GM12892 (cell line): ENCODE measurements at places on chromosomes 7 and 10.

DNA sequence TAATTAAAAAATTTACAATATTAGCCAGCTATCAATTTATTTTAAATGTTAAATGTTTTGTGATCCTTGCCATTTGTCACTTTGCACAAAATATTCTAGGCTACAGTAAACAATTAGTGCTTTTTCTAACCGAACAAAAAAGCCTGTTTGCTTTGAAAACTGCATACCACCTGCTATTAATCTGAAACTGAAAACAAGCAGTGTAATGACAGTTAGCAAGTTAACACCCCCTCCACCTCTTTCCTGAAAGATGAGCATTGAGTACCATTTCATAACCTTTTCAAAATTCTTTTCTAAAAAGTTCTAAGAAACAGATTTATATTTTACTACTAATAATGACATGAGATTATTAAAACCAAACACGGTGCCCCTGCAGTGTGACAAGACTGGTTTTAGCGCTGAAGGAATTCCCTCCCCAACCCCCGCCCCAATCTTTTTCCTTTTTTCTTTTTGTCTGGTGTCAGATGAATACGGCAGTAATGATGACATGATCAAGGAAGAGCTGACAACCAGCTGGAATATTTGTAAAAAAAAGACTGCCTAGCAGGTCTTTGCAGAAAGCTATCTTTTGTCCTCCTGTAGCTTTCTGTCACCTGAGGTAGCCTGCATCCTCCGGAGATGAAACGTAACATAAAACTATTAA lies 175.6 kb downstream of the CHCHD3 start:
- DNase-seq: no peak

DNA sequence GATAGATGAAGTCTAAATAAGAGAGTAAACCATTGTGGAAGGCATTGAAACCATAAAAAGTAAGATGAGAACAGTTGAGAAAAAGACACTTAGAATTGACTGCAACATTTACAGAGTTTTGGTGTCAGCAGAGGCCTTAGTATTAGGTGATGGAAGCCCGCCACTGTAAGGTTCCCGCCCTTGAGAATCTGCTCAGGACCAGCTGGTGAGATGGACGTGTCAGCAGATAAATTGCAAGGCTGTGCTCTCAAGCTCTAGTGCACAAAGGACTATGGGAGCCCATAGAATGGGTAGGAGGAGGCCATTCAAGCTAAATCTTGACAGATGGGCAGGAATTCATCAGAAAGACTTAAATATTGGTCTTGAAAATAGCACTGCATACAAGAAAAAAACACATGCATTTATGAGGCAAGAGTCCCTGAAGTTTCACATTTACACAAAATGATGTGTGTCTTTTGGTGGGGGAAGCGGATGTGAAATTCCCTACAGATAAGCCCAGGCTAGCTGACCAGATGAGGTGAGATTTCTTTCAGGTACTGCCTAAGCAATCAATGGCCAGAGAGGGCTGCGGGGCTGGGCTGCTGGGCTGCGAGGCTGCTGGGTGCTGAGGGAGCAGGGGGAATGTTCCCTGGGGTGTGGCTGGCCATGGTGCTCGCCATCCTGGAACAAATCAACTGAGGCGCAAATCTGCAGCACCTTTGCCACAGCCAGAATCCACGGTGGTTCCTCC lies 42.5 kb downstream of the SYPL1 start:
- DNase-seq: no peak

DNA sequence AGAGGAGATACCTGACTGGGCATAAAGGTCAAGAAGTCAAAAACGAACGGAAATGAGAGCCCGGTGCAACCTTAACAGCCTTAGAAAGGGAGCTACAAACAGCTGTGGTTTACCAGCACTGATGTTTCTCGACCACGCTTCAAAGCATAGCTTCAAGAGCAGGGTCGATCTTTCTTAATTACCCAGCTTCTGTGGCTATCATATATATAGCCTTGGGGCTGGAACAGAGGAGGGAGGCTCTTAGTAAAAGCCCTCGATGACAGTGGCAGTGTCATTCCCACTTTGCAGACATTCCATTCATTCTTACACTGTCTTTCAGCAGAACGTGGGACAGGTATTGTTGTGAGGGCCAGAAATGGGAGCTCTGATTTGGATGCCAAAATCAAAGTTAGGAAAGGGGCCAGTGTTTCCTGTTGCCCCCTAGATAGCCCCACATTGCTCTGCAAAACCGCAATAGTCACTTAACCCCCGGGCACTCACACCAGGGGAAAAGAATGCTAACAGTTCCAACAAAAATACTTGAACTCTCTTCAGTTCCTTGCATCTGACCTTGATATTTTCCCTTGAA lies 141.5 kb downstream of the MTPAP start:
- no peak for DNase-seq

DNA sequence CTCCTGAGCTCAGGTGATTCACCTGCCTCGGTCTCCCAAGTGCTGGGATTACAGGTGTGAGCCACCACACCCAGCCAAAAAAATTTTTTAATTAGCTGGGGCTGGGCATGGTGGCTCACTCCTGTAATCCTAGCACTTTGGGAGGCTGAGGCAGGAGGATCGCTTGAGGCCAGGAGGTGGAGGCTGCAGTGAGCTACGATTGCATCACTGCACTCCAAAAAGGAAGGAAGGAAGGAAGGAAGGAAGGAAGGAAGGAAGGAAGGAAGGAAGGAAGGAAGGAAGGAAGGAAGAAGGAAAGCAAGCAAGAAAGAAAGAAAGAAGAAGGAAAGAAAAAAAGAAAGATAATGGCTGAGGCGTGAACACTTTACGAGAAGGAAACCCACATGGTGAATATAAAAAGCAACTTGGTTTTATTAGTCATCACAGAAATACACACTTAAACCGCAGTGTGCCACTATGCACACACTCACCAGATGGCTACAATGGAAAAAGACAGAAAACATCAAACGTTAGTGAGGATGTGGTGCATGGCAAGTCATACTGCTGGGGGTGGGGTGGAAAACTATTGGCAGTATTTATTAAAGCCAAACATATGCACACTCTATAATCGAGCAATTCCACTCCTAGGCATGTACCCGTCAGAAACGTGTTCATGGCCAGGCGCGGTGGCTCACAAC lies 4.4 kb upstream of the CCL26 start:
- DNase-seq: no peak

DNA sequence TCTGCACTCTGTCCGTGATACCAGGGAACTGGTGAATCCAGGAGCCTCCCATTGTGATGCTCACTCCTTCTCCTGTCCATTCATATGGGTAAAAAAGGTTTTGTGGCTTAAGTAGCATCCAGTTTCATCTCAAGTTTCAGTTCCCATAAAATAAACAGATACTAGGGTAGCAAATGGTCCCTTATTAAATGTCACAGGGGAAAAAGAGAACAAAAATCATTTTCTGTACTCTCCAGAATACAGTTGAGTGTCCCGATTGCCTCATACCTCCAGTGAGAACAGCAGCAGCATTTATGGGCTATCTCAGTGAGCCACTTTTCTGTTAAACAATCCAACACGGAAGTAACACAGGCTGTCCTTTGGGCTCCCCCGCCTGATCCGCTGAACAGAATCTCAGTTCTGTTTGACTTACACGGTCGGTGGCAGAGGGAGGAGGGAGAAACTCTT lies 179.6 kb downstream of the CELF2 start:
- no peak for DNase-seq

DNA sequence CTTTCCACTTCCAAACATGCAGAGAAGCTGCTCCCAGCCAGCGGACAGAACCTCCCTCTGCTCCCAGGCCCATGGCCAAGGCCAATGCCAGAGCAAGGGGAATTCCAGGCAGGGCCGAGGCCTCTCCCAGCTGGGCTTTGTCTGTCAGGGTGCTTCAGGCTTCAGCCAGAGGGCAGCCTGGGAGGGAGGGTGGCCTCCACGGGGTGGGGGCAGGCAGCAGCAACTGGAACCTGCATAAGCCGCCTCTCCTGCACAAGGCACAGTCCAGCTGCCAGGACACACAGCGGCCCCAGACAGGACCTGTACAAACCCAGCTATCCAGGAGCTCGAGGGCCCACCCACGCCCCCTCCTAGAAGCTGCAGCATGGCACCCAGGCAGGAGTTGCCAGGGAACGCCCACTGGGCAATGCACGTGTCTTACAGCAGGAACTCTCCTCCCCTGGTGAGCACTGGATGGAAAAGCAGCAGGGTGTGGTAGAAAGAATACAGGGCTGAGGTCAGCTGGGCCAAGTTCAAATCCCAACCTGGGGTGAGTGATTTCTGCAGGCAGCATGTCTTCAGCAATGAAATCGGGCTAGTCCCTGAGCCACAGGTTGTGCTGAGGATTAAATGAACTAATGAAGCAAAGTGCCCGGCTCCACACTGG lies 7.6 kb downstream of the FAM53B start:
- no peak for DNase-seq

DNA sequence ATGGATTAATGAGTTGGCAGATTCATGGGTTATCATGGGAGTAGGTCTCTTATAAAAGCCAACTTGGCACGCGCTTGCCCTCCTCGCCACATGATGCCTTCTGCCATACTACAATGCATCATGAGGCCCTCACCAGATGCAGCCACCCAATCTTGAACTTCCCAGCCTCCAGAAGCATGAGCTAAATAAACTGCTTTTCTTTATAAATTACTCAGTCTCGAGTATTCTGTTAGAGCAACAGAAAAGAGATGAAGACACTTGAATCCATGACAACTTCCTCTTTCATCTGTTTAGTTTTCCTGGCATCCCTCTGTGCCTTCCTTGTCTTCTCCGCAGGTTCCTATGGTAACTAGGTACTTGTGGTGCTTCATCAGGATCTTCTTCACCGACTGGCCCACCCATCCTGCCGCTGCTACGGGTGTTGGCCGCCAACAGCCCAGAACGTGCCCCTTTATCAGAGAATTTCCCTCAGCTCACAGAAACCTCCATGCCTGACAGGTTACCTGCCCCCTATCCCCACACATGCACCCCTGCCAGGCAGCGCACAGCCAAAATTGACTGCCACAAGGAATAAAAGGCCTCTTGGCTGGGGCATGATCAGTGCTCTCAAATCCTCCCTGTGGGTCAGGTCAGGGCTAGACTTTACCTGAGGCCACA lies 28.0 kb upstream of the PPIF start:
- DNase-seq: no peak

DNA sequence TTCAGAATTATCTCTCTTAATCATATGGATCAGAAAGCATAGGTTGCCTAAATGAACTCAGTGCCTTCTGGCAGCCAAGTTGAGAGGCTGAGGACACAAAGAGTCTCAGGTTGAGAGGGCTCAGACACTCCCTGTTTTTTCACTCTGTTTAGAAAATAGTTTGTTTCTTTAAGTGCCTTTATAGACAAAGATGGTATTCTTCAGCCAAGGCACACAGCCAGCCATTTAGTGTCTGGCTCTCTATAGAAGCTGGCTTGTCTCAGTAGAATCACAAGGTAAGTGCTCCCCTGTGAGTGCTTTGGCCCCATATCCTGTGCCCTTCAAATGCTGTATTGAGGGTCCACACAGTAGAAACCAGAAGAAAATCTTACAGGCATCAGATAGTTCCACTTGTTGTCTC lies 3.6 kb downstream of the GPR158 start:
- no peak for DNase-seq

GRCh38 chr7:108120196-108120595 lies 10.0 kb downstream of the LAMB4 start:
- DNase-seq: no peak

DNA sequence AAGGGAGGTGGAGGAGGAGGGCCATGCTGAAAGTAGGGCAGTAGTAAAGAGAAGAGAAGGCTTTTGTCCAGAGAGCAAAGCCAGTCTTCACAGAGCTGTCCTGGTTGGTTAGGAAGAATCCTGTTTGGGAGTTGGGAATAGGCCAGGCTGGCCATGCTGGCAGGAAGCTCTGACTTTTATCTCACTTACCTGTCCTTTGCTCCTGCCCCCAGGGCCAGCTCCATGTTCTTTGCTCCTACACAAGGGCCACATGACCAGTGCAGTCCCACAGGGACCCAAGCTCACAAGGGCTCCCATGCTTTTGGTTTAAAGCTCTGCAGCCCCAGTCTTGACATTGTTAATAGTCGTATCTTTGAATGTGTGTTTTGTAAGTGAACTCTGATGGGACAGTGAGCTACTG lies 161.6 kb upstream of the KMT2E start:
- DNase-seq: no peak

GRCh38 chr10:126558881-126559280 lies 111.6 kb downstream of the C10orf90 start:
- DNase-seq: no peak

DNA sequence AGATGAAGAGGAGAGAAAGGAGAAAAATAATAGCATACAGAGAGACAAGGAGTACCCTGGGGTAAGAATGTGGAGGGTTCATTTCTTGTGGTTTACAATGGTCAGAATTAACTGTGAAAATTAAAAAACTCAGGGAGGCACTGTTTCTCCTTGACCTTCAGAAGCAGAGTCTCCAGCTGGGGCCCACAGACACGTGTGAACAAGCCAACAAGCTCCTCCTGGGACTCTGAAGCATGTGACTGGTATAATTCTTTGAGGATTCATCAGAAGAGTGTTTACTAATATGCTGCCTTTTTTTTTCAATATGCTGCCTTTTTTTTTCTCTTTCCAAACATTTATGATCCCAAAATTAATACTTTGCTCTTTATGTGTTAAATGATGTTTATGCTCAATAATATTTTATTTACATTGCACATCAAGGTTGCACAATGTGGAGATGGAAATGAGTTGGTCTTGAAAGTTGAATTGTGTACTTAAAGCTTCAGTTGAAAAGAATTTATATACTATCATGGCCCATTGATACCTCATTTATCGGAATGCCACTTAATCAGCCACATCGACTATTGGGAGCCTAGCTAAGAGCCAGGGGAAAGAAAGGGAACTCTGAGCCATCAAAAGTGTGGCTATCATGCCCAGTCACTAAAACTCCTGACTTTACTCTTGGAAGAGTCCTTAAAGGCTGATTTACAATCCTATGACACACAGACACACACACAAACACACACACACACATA lies 134.7 kb upstream of the RHOBTB1 start:
- DNase-seq: no peak

GRCh38 chr10:8114741-8115617 lies 60.5 kb downstream of the GATA3 start:
- DNase-seq: no peak

- DNase-seq: no peak
These were observed 10.0 kb upstream of the GTF2IRD1 start for GRCh38 chr7:74443543-74444247.

GRCh38 chr7:157606140-157606539 lies 269.3 kb downstream of the DNAJB6 start:
- DNase-seq: no peak

DNA sequence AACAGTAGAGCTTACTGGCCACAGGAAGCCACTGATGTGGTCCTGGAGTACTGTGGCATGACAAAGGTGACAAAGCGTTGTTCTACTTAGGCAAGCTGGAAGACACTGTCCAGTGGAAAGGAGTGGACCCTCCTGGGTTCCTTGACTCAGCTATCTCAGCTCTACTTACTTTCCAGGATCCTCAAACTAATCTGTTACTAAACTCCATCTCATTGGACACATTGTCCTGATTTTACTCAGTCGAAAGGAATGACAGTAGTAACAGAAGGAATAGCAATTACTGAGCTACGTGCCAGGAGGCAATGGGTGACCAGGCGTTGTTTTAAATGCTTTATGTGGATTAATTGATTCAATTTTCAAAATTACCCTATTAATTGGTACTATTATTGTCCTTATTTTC lies 41.6 kb downstream of the ABLIM1 start:
- DNase-seq: no peak
